Inflammatory macrophage (primary cell): ENCODE measurements at places on chromosomes 2 and 18.

GRCh38 chr2:9958057-9958456 lies 6.6 kb downstream of the GRHL1 start:
- no peak for DNase-seq

DNA sequence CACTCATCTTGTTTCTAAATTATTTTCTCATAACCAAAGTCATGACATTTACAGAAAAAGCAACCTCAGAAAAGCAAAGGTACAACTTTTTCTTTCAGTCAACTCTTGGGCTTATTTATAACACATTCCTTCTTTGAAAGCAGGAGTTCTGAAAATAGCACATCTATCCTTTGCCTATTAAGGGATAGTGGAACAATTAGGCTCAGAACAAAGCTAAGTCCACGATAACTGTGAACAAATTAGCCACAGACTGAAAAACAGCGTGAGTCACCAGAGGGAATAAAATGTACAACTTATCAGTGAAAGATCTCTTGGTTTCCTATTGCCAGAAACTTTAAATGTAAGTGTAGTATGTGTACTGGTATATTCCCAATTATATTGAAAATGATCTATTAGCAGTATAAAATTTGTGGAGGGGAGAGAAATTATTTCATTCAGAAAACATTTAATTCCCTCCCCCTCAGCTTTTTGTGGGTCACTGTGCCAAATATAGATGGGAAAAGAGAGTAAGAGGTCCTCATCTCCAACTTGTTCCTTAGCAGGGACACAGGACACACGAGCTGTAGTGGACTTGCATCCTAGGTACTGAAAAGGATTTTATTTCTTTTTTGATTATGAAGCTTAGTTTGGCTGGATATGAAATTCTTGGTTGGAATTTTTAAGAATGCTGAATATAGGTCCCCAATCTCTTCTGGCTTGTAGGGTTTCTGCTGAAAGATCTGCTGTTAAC lies 15.4 kb upstream of the MATN3 start:
- DNase-seq: no peak

- DNase-seq: no peak
These were observed 896.2 kb downstream of the CCDC85A start for GRCh38 chr2:57080035-57080434.

GRCh38 chr2:216281876-216282275 lies 90.4 kb downstream of the MARCHF4 start:
- DNase-seq: no peak

DNA sequence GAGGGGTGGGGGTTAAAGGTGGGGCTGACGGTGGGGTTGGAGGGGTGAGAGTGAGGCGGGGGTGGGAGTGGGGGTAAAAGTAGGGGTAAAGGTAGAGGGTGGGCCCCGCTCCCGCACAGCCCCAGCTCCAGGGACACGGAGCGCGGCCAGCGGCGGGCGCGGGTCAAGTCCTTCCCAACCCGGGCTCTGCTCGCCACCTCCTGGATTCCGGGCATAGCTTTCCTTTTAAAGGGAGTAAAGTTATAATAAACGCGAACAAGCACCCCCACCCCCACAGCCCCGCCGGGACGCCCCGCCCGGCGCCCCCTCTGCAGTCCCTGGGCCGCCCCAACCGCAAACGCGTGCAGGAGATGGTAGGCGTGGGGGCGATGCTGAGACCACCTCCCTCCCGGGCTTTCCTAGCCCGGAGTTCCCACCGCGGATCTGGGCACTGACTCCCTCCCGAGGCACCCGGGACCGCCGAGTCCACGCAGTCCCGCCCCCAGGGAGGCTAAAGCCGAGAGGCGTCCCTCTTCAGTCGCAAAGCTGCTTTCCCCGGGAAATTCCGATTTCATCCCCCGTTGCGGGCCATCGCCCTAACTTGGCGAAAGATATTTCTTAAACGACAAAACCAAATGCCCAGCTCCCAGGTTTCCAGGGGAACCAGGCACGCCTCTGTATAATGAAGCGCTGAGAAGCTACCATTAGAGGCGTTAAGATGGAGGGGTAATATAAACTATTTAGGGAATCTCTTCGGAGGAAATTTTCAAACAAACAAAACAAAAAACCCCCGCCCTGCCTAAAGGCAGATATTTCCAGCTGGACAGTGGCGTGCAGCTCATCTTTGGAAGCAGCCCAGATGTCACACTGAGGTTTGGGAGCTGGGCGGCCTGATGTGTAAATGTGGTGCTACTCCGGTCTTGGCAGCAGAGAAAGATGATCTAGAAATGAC lies at the start of gene LIMS2:
Gene LIMS2 (minus strand): TSS at position 200 of the 931 bp plus-strand sequence. CDS start 506 bp downstream, outside the sequence.
- DNase-seq: no peak

DNA sequence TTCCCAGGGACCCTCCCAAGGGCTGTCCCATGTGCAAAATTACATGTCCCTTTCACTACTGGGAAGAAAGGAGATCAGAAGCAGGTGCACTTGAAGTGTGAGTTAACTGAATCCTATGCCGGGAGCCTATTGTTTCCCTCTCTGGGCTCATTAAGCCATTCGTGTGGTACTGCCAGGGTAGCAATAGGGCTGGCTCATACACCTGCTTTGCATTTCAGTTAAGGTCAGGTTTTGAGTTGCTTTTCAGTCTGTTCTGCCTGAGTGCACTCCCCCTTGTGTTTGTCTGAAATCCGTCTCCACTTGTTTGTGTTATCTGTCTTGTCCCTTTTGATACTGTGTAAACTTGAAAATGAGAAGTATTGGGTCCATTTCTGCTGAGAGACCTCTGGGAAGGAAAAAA lies 1232.6 kb upstream of the NRXN1 start:
- DNase-seq: no peak

DNA sequence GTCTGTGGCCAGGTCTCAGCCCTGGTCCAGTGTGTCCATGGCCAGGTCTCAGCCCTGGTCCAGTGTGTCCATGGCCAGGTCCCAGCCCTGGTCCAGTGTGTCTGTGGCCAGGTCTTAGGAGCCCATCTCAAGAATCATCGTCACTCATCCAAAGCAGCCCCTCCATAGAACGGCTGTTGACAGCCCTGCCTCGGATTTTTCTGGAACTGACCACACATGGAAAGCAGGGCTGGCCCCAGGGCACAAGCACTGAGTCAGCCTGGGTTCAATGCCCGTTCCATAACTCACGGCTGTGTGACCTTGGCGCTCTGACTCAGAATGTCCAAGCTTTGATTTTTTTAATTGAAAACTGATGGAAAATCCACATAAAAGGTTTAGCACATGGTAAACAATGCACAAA lies 59.9 kb upstream of the SNTG2 start:
- DNase-seq: no peak

DNA sequence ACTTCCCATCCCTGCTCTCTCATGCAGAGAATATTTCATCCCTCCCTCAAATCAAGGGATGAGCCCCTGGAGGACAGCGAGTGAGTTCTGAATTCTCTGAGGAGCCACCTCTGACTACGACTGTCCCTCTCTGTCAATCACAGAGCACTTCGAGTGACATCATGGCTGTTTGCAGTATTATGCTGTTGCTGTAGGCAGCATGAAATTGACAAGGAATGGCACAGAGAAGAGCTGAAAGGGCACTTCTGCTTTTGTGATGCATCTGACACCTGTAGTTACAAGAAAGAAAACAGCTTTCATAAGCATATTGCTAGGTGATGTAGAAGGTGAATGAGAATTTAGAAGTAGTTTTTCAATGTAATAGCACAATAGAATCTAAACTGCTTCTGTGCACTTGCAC lies 166.9 kb downstream of the ARHGAP15 start:
- no peak for DNase-seq

DNA sequence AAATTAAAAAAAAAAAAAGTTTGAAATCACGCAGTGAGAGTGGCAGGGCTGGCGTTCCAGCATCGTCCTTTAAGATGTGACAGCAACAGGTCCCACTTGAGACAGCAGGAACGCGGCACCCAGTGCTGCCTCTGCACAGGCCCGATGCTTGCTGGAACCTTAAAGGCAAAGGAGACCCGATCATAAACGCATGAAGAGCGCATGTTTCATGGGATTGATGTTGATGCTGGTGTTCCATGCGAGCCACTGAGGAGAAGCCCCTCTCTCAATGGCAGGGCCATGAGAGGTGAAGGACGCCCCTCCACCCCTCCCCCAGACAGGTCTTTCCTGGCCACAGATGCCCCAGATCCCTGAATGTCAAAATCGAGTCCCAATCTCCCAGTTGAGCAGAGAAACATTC lies 17.9 kb upstream of the ALPI start:
- DNase-seq: no peak

GRCh38 chr2:120402508-120402907 lies 56.6 kb downstream of the INHBB start:
- no peak for DNase-seq

- DNase-seq: no peak
These were observed 734 bp downstream of the SLC25A12 start for GRCh38 chr2:171893196-171893823.

DNA sequence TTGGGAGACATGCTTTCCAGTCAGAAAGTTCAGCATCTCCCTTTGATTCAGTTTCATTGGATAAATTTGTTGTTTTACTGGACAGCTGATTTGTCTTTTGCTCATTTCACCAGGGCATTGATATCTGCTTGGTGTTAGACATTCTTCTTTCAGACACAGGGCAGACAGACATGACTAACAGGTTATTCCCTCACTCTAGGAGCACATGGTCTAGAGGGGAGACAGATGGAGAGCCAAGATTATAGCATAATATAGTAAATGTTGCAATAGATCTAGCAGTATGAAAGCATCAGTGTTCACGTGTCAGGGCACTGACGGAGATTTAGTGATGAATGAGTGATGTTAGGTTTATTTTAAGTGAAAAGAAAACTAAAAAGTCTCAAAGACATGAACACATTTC lies 187.0 kb upstream of the CYRIA start:
- no peak for DNase-seq

DNA sequence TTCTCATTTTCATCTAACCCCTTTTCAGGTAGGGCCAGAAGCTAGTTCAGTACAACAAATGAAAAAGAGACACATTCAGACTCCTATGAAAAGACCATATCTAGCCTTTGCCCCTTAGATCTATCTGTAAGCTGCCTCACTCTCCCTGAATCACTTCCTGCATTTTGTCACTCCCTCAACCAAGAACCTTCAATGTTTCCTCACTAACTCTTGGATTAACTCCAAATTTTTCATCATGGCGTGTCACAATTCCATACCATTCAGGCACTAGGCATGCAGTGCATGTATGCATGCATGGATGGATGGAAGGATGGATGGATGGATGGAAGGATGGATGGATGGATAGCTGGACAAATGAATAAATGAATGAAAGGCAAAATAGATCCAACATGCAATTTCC lies 356.9 kb downstream of the TNS1 start:
- DNase-seq: no peak

GRCh38 chr2:235855011-235855410 lies 313.2 kb downstream of the GBX2 start:
- no peak for DNase-seq

- no peak for DNase-seq
These were observed 709.2 kb downstream of the DSC3 start for GRCh38 chr18:30333310-30333709.

- peak; percentile 64 for DNase-seq
These were observed 584 bp downstream of the PPP4R1 start for GRCh38 chr18:9613550-9614400.

DNA sequence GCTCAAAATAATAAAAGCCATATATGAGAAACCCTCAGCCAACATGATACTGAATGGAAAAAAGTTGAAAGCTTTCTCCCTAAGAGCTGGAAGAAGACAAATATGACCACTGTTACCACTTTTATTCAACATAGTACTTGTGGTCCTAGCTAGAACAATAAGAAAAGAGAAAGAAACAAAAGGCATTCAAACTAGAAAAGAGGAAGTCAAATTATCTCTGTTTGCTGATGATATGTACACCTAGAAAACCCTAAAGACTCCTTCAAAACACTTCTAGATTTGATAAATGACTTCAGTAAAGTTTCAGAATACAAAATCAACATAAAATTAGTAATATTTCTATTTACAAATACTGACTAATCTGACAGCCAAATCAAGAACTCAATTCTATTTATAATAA lies 328.8 kb upstream of the GCFC2 start:
- DNase-seq: no peak

DNA sequence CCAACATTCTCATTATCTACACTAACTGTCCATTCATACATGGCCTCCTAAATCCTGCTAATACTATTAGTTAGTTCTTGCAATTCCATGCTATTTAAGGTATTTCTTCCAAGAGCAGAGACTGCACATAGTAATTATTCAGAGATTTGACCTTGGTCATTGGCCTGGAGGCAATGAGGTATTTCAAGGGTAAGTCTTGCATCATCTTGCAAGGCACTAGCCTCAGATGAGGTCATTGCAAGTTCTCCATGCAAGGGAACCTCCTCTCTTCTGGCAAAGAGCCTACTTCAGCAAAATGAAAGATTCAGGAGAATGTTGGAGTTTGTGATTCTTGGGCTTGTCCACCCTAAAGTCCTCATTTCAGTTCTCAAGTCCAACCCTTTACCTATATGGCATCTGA lies 48.5 kb upstream of the IKZF2 start:
- no peak for DNase-seq

DNA sequence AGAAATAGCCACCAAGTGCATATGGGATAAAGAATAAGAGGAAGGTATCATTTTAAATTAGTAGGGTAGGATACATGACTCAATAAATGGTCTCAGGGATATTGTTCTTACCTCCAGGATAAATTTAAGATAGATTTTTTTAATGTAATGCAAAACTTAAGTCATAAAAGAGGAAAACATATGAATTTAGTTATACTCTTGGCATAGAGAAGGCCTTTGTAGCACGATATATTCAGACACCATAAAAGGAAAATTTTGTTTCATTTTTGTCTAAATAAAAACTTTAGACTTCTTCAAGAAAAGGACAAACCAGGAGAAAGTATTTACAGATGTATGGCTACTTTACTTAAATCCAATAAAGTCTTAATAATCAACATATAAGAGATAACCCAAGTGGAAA lies 78.5 kb upstream of the CAB39 start:
- DNase-seq: no peak

GRCh38 chr2:218369330-218369729 lies 12.7 kb downstream of the CATIP start:
- DNase-seq: peak; percentile 64

DNA sequence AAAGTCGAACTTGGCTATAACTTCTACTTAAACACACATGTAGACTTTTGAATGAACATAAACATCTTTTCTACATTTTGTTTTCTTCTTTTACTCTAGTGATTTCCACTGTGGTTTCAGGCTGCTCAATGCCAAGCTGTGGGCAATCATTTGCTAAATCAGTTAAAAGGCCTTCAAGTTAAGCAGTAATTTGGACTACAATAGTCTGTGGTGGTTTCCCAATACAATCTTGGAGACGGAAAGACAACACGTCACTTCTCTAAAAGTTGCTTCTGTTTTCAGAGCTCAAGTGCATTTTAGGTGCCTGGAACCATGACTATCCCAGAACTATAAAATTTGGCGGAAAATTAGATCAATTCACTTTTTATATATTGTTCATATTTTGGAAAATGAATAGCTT lies 69.4 kb downstream of the TXNL1 start:
- DNase-seq: peak; percentile 94

DNA sequence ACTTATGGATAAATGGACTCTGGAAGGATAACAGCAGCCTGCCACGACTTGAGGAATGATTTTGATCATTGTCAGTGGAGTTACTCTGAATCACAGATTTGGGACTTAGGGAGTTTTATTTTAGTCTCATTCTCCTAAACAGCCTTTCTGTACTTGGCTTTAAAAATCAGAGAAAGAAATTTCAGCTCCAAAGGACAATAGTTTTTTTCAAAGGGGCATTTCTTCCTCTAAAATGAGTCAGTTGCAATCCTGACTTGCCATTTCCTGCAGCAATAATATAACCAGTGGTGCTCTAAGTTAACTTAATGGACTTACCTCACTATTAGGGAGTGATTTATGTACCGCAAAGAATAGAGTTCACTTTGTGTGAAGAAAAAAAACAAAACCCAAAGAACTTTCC lies 35.1 kb upstream of the MTX2 start:
- no peak for DNase-seq
